ENCODE measurements at places on chromosomes 1 and 21.

DNA sequence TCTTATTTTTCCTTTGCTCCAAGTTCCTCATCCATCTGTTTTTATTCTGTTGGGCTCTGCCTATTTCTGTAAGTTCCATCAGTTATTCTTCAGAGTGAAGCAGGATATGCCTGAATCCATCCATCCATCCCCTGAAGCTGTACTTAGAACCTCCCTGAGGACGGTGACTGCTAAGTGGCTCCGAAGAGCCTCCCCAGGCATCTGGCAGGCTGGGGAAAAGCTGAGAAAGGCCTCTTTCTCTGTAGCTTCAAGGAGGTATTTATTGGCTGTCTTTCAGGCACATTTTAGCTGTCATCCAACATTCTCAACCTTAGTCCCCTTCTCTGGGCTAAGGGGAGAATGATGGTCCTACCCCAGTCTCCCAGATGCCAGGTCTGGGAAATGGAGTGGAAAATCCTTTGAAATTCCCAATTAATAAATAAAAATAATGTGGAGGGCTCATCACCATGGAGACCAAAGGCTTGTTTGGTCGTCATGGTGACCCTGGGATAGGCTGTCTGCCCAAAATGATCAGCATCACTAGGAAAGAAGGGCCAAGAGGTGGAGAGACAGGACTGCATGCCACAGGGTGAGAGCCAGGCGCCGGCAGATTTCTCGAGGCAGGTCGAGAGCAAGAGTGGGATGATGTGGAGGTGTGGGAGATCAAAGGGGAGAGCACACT is 82.0 kb downstream of the UBIAD1 start:
- DNase-seq: no peak

- no peak for DNase-seq
Measured at GRCh38 chr1:29208442-29208841, 22.3 kb downstream of the MECR start.

- DNase-seq: no peak
Measured at GRCh38 chr1:171180670-171181069, 4.4 kb upstream of the FMO2 start.

DNA sequence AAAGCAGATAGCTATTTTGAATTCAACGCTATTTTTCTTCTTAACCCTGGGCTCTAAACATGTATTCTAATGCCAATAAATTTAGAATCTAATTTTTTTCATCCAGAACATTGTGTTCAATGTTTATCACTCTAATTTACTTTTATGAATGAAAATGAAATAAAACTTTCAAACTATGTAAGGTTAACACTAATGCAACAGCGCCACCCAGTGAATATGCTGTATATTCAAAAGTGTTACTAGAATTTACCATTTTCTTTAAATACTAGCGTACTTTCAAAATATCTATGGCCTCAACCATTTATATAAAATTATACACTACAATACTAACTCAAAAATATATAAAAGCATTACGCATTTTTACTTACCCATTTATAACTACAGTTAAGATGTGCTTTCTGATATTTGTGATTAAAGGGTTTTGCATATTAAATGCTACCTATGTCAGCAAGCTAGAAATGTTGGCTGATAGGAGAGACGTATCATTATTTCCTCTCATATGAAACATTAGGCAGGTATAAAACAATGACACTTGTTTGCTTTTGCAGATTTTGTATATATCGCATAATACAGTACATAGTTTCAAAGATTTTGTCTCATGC is 5.9 kb upstream of the NUF2 start:
- DNase-seq: no peak
